Stimulated activated CD8-positive, alpha-beta memory T cell treated with anti-CD3 and anti-CD28 coated beads, Interleukin-4, amount 100 ng/mL, for 1 hour (primary cell): ENCODE measurements at places on chromosomes 7 and 10.

DNA sequence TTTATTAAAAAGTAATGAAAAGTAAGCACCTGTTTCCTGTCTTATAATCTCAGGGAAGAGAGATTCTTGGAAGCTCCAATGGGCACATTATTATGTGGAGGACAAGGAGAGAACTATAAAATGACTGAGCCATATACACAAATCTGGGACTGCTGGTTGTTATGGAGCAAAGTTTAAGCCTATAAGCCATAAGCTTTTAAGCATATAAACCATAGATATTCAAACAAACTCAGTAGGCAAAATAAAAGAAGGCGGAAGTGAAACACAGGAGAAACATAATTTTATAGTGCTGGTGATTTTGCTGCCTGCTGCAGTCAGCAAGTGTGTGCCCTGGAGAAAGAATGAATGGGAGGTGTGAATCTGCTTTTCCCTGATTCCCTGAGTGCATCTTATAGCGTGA, 274.4 kb downstream of the KIF20B start:
- no peak for DNase-seq

GRCh38 chr10:88281592-88282347, 301.3 kb downstream of the RNLS start:
- no peak for DNase-seq

- no peak for DNase-seq
Measured at GRCh38 chr10:85995791-85996190, 370.8 kb downstream of the GRID1 start.

GRCh38 chr7:152887778-152888177, 128.2 kb downstream of the ACTR3B start:
- DNase-seq: no peak

DNA sequence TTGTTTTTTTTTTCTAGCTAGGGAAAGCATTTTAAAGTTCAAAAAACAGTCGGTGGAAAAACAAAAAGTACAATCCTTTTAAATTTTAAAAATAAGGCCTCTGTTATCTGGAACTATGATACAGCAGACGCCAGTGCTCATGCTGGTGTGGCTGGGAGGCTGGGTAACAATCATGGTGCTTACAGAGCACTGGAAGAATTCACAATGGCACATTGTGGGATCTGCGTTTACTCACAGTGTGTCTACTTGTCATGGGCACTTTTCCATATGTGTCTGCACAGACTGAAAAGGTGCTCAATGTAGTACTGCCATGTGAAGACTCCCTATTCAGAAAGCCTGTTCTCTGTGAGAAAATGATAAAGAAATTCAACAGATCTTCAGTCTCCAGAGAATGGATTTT, 278.2 kb upstream of the IMMP2L start:
- DNase-seq: no peak

DNA sequence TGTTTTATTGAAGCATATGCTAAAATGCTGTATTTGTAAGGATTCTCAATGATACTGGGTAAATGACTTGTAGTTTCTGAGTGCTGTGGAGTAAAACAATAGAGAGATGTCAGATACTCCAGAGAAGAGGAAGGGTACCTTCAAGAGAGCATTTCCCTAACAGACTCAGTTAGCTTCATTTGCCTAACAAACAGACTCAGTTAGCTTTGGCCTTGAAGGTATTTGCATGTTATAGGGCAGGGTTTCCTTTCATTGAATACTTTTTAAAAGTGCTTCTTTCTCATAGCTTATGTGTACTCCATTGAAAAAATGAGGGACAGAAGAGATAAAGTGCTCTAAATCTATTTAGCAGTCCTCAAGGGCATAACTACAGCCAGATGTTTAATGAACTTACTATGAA, 101.8 kb downstream of the CHN2 start:
- no peak for DNase-seq

- no peak for DNase-seq
Measured at GRCh38 chr10:71006506-71006905, 118.1 kb upstream of the PCBD1 start.

GRCh38 chr10:98832738-98833137, 386.0 kb upstream of the HPS1 start:
- DNase-seq: no peak

DNA sequence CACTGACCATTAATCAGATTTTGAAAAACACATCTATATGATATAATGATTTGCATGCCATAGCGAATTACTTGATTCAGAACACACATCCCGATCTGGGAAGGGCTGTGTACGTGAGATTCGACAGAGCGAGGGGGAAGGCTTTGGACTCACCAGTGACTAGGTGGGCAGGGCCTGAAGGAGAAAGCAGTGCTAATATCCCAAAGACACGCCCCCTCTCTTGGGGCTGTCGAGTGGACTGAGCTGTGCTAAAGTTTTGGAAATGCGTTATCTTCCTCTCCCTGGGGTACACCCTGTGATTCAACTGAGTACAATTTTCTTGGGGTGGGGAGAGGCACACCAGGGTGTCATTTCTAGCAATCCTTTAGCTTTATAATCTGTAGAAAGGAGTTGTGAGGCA, 1.8 kb downstream of the LRRC17 start:
- no peak for DNase-seq

DNA sequence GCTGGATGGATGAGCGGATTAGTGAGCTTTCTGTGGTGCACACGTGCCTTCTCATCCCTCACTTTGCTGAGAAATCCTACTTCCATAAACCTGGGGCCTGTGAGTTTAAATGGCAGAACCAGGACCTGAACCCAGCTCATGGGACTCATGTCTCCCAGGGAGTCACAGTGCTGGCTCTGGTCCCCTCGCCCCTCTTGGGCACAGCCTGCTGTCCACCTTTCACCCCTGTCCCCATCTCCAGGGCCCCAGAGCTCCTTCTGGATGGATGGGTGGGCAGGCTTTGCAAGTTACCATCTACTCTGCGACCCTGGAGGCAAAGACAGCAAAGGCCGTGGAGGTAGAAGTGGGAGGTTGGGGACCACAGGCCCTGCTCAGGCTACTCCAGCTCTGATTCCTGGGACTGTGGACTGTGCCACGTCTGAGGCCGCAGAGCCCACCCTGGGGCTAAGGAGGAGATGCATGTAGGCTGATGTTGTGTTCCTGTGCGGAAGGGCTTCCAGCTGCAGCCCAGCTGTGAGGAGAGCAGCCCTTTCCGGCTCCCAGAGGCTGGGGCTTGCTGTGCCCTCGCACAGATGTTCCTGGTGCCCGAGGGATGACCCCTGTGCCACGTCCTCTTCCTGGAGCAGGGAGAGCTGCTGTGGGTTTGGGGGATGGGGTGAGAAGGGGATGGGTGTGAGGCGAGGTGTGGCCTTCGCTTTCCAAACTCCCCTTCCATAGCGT, 40.3 kb downstream of the PRF1 start:
- no peak for DNase-seq

GRCh38 chr10:113953505-113954272, 90.0 kb upstream of the ADRB1 start:
- DNase-seq: no peak

DNA sequence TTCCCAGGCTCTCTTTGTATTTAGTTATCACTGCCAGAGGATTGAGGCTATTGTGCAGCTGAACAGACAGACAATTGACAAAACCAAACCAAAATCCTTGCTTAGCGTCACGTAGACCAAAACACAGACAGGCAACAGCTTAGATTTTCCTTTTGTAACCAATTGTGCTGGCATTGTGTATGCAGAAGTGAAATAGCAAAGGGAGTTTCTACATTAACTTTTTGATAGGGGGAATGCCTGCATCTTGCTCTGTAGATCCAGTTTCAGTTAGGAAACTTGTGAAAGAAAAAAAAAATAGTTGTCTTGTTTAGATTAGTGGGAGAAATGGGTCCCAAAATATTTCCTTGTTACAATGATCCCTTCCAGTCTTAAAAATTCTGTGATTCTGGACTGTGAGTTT, 333.8 kb downstream of the BBS9 start:
- no peak for DNase-seq

- no peak for DNase-seq
Measured at GRCh38 chr7:73851410-73852338, 9.3 kb upstream of the TMEM270 start.

GRCh38 chr10:75555323-75555722, 123.9 kb downstream of the LRMDA start:
- no peak for DNase-seq

GRCh38 chr7:16811551-16811950, 6.8 kb upstream of the AGR2 start:
- no peak for DNase-seq
